NCI-H510A (cell line): ENCODE measurements at places on chromosomes 6 and 20.

DNA sequence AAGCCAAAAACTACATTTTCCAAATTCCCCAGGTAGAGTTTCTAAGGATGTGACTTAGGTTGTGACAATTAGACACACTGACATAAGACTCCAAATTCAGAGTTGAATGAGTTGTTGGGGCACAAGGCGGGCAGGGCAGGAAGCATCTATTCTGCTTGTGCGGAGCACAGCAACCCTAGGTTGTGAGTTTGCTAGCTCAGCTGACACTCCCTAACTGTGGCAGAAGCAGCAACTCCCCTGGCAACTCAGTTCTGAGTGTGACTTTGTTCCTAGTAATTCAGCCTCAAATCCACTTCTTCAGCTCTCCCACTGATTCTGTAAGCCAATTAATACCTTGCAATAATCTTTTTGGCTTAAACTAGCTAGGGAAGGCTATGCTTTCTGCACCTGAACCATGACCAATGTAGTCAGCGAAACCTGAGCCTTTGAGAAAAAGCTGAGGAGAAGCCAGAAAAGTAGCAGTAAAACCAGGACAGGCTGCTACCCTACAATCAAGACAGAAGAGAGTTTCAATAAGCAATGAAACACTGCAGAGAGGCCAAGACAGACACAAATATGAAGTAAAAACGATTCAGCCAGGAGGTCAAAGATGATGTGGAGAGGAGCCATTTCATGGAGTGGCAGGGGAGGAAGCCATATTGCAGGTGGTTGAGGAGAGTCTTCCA lies 30.0 kb upstream of the PAQR8 start:
- DNase-seq = no peak

- DNase-seq = no peak
These were observed 906 bp upstream of the BTN3A2 start for GRCh38 chr6:26363882-26364701.

DNA sequence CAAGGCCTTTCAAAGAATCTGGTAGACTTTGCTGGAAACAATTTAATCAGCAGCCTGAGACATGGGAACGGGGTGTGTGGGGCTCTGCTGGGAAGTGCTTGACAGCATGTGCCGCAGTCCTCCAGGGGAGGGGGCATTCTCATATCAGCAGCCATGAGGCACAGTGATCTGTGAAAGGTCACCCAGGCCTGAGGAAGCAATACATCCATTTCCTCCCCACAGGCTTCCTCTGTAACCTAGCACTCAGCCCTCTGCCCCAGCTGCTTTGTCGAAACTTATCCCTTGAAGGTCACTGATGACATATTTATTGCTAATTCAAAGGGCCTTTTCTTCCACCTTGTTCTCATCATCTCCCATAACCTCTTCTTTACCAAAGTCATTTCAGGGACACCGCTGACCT lies 103.3 kb downstream of the TNFAIP3 start:
- DNase-seq = no peak

DNA sequence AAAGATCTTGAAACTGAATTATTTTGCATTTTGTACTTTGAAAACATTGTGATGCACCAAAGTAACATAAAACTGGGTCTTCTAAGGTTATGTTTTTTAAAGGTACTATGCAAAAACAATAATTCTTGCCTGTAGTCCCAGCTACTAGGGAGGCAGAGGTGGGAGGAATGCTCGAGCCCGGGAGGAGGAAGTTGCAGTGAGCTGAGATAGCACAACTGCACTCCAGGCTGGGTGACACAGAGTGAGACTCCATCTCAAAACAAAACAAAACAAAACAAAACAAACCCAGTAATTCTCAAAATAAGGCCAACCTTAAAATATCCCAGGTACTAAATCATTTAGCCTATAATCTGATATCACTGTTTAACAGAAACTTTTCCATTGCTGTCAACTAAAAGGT lies 269.6 kb downstream of the KHDC1L start:
- no peak for DNase-seq

DNA sequence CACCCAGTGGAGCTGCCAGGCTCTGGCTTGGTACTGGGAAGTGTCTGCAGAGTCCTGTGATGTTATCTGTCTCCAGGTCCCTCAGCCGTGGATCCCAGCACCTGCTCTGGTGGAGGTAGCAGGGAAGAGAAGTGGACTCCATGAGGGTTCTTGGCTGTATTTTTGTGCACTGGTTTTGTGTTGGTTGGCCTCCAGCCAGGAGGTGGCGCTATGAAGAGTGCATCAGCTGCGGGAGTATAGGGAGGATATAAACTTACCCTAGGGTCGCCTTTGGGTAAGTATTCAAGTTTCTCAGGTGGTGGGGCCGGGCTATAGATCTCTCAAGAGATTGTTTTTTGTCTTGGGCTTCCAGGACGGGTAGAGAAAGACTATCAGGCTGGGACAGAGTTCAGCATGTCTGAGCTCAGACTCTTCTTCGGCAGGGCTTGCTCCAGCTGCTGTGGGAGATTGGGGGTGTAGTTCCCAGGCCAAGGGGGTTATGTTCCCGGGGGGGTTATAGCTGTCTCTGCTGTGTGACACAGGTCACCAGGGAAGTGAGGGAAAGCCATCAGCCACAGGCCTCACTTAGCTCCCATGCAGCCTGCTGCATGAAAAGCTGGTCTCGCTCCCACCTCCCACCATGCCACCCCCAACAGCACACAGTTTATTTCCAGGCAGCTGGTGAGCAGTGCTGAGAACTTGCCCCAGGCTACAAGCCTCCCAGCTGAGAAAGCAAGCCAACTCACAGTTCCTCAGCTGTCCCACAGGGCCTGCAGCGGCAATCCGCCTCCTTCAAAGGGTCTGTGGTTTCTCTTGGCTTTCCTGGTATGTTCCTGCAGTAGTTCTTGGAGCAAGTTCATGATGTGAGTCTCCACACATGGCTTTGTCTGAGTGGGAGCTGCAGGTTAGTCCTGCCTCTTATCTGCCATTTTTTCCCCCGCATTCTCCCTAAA lies 115.7 kb downstream of the AIG1 start:
- DNase-seq = no peak

DNA sequence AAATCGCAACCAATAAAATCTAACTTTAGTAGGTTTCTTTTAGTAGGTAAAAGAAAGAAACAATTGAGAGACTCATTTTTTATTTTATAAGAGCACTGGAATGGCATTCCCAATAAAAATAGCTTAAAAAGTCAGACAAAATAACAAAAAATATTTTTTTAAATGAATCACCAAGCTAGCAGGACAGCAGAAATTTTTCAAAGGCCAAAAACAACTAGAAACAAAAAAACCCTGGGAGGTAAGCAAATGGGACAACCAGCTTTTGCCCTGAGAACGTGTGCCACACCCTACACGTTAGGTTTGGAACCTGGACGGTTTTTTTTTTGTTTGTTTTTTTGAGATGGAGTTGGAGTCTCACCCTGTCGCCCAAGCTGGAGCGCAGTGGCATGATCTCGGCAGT lies 19.6 kb downstream of the GPLD1 start:
- no peak for DNase-seq

GRCh38 chr20:37303637-37304036 lies 14.2 kb downstream of the MANBAL start:
- DNase-seq = no peak

- no peak for DNase-seq
These were observed 394 bp downstream of the AKAP12 start for GRCh38 chr6:151240036-151240685.

DNA sequence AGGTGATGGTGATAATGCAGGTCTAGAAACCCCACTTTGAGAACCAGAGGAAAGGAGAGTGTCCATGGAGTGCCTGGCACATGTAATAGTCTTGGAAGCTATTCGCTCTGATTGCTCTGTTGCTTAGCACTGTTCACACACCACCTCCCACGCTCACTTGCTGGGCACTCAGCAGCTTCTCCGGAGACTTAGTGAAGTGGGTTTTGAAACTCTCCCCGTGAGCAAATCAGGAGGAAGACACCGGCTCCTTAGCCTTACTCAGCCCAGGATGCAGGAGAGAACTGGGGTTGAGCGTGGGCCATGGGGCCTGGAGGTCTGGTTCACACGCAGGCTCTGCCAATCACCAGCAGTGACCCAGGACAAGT lies 22.2 kb downstream of the BMP7 start:
- no peak for DNase-seq

DNA sequence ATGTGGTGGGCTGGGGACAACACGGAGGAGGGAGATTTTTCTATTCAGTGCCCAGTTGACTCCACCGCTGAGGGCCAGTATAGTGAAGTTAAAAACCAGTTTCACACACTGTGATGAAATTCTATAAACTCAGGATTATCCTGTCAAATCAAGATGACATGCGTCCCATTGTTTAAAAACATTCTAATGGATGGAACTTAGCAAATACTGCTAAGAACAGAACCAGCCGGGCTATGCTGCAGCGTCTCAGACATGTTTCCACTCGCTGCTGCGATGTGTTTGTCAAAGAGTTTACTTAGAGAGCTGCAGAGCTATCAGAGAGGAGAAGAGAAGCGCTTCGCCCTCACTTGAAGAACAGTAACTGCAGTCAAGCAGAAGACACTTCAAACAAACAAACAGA lies 212.6 kb upstream of the FOXQ1 start:
- DNase-seq = no peak

DNA sequence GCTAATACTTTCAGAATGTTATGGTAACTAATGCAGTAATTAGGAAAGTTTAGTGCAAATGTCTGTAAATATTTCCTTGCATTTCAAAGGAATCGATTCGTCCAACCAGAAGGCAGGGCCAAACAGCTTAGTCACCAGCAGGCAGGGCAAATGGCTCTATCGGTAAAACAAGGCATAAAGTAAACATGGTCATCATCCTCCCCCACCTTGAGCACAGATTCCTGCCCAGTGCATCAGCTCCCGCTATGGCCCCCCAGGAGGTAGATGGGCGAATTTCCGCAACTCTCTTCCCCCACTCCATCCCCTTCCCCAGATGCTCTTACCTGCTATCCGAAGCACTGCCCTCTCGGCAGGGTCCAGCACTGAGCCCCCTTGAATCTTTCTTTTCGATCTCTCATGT lies 103.8 kb upstream of the BEND6 start:
- DNase-seq = no peak

DNA sequence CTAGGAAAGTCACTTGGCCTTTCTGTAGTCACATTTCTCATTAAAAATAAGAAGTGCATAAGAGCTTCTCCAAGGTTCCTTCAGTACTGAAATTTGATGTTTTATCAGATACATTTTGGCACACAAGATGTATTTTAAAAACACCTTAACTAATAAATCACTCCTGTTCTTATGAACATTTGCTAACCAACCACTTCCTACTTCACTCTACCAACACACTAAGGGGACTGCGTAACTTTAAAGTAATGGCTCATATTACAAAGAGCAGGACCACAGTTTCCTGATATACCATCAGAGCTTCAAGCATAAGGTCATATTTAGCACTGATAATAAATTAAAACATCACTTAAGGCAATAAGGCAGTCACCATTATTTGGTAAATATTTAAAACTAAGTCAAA lies 104.4 kb downstream of the RALGAPA2 start:
- DNase-seq = no peak

DNA sequence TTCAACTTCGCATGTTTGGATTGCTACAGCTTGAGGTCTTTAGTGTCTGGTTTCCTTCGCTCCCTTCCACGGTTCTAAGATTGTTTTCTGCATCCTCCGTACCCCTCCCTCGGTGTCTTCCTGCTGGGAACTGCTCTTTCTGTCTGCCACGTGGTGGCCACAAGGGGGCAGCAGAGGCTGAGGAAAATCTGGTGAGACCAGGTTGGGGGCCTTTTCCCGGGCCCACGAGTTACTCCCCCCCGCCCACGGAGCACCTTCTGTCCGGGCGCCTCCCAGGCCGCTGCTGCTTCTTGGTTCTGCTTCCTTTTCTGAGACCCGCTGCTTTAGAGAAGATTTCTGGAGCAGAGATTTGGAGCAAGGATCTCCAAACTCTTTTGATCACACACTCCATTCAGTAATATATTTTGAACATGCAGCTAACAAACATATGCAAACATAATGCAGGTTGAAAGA lies 21.1 kb upstream of the NOTCH4 start:
- no peak for DNase-seq

DNA sequence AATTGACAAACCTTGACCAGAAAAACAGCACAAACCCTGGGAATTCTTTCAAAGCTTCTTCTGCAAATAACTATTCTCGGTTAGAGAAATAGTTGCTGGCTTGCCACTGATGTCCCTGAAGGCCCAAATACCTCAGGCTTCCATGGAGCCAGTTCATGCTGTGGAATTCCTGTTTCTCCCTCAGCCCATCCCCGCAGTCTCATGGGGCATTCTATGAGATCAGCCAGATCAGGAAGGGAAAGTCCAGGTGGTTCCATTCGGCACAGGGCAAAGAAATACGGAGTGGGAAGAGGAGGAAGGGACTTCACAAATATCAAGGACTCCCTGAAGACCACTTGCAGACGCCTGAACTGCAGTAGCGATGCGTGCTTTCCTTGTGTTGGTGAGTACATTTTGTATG lies 63.3 kb downstream of the MYLK4 start:
- no peak for DNase-seq

GRCh38 chr6:21281366-21281765 lies 312.2 kb upstream of the SOX4 start:
- DNase-seq = no peak
